ENCODE measurements at places on chromosomes 6 and 20. TPM values are rescaled to one million over a fixed set of nuclear protein-coding genes. Genes with fewer than 3 reads are reported as not detected.

RAB44 gene
- not detected for total RNA-seq

LINC00237 gene
- not detected for total RNA-seq

CCN2 gene
- not detected for total RNA-seq

TMEM200A gene
- 5.0 TPM for total RNA-seq

MUC21 gene
- not detected for total RNA-seq
